CD4-positive, alpha-beta T cell treated with Interferon gamma for 1 hour (primary cell): ENCODE measurements at places on chromosomes 3 and 15.

DNA sequence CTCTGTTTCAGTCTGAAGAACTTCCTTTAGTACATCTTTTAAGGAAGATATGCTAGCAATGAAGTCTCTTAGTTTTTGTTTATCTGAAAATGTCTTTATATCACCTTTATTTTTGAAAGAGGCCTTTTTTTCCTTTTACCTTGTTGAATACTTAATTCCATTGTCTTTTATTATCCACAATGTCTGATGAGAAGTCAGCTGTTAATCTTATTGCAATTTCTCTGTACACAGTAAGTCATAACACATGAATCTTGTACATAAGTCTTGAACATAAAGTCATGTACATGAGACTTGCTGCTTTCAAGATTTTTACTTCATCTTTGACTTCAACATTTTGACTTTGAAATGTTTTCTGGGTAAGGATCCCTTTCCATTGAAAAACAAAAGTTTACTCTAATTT lies 424.3 kb upstream of the ATP10A start:
- DNase-seq = no peak

DNA sequence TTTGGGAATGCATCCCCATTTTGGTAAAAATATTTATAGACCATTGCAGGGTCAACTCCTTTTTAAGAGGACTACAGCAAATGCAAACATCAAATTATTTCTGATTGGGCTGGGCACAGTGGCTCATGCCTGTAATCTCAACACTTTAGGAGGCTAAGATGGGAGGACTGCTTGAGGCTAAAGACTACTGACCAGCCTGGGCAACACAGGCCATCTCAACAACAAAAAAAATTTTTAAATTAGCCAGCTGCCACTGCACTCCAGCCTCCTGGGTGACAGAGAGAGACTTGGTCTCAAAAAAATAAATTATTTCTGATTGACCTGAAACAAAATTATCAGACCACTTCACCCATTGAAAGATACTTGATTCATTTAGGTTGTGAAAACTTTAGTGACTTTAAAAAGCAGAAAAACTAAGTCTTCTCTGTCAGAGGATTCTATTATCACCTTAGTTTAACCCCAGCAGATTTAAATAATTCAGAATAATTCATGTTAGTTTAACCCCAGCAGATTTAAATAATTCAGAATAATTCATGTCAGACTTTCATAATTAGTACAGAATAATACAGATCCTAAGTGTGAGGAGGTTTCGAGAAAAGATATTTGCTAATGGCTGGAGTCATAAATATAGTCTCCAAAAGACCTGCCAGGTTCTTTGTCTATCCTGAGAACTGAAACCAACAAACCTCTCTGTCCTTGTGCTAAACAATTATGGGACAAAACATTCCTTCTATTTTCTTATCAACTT lies 183.6 kb upstream of the STT3B start:
- no peak for DNase-seq

DNA sequence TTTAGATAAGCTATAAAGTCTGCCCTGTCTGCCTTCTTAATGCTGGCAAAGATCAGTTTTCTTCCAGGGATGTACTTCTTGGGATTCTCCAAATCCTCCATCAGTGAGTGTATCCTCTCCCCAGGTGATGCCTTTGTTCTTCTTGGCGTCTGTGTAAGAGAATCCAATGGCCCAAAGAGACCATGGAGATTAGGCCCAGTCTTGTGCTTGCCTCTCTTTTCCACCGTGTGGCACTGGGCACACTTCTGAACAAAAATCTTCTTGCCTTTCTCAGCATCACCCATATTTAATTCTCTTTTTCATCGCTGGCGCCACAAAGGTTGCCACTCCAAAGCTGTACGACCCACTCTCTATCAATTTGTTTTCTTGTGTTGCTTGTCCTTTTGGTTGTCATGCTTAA lies 32.2 kb upstream of the TAMM41 start:
- no peak for DNase-seq

DNA sequence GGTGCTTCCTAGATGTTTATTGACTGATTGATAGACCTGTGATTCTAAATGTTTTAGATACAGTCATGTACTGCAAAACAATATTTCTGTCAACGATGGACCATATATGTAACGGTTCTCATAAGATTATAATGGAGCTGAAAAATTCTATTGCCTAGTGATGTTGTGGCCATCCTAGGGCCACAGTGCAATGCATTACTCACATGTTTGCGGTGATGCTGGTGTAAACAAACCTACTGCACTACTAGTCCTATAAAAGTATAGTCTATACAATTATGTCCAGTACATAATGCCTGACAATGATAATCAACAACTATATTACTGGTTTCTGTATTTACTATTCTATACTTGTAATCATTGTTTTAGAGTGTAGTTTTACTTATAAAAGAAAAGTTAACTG lies 46.8 kb downstream of the CHST2 start:
- DNase-seq = no peak

- no peak for DNase-seq
These were observed 658.3 kb downstream of the TUSC7 start for GRCh38 chr3:117367861-117368260.

- no peak for DNase-seq
These were observed 49.6 kb downstream of the MAP6D1 start for GRCh38 chr3:183775781-183776180.
